Esophagus squamous epithelium (tissue), 5 donors: ENCODE measurements at places on chromosomes 12 and 14. TPM values are rescaled to one million over a fixed set of nuclear protein-coding genes. Genes with fewer than 3 reads are reported as not detected.
A peak's percentile ranks its signal among the peaks of the same experiment; 100 is the strongest.

Gene RFX4
- total RNA-seq: not detected

Gene AKAP6
- 5.0 TPM for total RNA-seq

DNA sequence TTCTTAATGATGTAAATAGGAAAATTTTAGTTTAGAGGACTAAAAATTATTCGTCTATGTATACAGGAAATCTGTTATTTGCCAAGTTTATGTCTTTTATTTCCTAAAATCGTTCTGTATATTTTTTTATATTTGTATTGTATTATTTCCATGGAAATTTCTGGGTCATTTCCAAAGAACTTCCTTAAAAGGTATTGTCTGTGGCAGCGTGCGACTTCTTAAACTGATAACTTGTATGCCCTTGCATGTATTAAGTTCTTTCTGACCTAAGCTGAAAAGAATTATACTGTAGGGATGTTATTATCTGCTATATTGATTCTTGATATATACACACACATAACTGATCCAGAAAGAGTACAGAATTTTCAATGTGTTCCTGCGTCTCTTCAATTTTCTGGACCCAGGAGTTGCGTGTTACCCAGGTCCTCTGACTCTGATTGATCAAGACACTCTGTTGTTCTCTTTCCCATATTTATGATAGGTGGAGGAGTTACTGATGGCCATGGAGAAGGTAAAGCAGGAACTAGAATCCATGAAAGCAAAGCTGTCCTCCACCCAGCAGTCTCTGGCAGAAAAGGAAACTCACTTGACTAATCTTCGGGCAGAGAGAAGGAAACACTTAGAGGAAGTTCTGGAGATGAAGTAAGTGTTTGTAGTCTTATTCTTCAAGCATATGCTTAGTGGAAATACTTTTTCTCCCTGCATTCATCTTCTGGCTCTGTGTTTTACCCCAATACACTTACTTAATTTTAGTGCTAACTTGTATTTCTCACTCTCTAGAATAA lies 298.5 kb downstream of the ERC1 start:
- H3K36me3 ChIP-seq: no peaks in the 10 kb centered on the region
- peak overlapping the region; percentile 38 for H3K27ac ChIP-seq
- no peaks in the 10 kb centered on the region for H3K27me3 ChIP-seq
- peaks cover 29% of the 10 kb centered on the region for H3K4me1 ChIP-seq
- no peak overlapping the region for H3K4me3 ChIP-seq

DNA sequence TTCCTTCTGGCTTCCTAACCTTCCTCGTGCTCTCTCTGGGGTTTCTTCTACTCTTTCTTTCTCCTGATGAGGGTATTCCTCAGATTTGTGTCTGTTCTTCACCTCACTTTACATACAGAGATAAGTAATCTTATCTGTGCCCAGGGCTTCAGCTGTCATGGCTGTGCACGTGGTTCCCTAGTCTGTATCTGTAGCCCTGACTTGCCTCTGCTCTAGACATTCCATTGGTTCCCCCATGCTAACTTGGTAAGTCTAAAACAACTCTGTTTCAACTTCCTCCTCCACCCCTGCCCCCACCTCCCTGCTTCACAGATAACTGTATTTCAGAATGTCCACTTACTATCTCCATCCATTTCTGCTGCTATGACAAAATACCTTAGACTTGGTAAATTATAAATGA lies 10.8 kb downstream of the DIP2B start:
- H3K27me3 ChIP-seq: no peaks in the 10 kb centered on the region
- H3K27ac ChIP-seq: peak overlapping the region; percentile 7
- DNase-seq: no peak
- H3K36me3 ChIP-seq: no peaks in the 10 kb centered on the region

DNA sequence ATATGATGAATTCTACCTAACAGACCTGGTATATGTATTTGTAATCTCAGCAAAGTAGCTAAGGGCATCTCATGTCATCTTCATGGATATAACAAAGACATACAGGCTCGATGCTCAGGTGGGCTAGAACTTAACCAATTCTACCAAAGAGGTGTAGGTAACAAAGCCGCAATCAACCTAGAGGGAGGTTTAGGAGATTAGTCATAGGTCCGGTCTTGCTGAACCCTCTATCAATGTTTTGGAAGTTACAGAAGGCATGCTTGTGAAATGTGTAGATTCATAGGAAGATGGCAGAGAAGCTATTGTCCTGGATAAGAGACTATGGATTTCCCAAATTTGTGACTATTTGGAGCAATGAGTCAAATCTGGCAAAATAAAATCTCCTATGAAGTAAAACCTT lies 42.6 kb upstream of the SYCP3 start:
- DNase-seq: no peak
- H3K36me3 ChIP-seq: peaks cover 85% of the 10 kb centered on the region
- no peaks in the 10 kb centered on the region for H3K27me3 ChIP-seq
- no peak overlapping the region for H3K4me3 ChIP-seq
- H3K27ac ChIP-seq: no peak overlapping the region

Gene MYO1H
- 0.48 TPM for total RNA-seq

DNA sequence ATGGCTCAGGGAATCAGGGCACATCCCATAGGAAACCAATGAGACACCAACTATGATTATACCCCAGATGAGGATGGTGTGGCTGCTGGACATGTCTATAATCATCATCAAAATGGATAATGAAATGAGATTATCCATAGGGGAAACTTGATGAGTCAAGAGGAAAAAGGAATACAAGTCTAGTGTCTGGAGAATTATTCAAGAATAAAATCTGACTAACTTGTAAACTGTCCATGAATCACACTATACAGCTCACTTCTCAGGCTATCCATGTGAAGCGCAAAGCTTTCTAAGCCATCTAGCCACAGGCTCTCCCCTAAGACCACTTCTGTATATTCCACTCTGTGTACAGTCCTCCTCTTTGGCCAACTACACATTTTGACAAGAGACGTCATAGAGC lies 52.5 kb downstream of the DUSP16 start:
- no peaks in the 10 kb centered on the region for H3K36me3 ChIP-seq
- no peak overlapping the region for H3K27ac ChIP-seq
- peaks cover 4% of the 10 kb centered on the region for H3K4me1 ChIP-seq
- no peak for DNase-seq
- H3K4me3 ChIP-seq: no peak overlapping the region

GRCh38 chr14:30020271-30020670 lies 92.6 kb upstream of the PRKD1 start:
- no peaks in the 10 kb centered on the region for H3K36me3 ChIP-seq
- H3K4me1 ChIP-seq: no peaks in the 10 kb centered on the region
- H3K27me3 ChIP-seq: no peaks in the 10 kb centered on the region
- H3K27ac ChIP-seq: no peak overlapping the region

GRCh38 chr14:56829151-56829550 lies 18.9 kb upstream of the OTX2 start:
- H3K36me3 ChIP-seq: no peaks in the 10 kb centered on the region
- H3K27me3 ChIP-seq: no peaks in the 10 kb centered on the region

- no peaks in the 10 kb centered on the region for H3K36me3 ChIP-seq
- no peak for DNase-seq
- no peaks in the 10 kb centered on the region for H3K27me3 ChIP-seq
- H3K27ac ChIP-seq: no peak overlapping the region
- no peak overlapping the region for H3K4me3 ChIP-seq
These were observed 7.6 kb downstream of the ASCL4 start for GRCh38 chr12:107782067-107782466.

Gene NID2
- 2.7 TPM for total RNA-seq

GRCh38 chr12:92300777-92301176 lies 155.1 kb upstream of the BTG1 start:
- no peaks in the 10 kb centered on the region for H3K27me3 ChIP-seq
- H3K4me3 ChIP-seq: no peak overlapping the region
- no peak for DNase-seq
- H3K36me3 ChIP-seq: no peaks in the 10 kb centered on the region
- peaks cover 8% of the 10 kb centered on the region for H3K4me1 ChIP-seq

GRCh38 chr14:32427726-32428528 lies 98.8 kb downstream of the AKAP6 start:
- H3K36me3 ChIP-seq: no peaks in the 10 kb centered on the region
- H3K4me1 ChIP-seq: peaks cover 46% of the 10 kb centered on the region
- H3K4me3 ChIP-seq: no peak overlapping the region
- DNase-seq: no peak
- H3K27ac ChIP-seq: peak overlapping the region; percentile 45

GRCh38 chr14:99592933-99593753 lies 10.9 kb downstream of the CCDC85C start:
- H3K4me1 ChIP-seq: peaks cover 70% of the 10 kb centered on the region
- H3K27me3 ChIP-seq: no peaks in the 10 kb centered on the region
- DNase-seq: no peak
- H3K27ac ChIP-seq: no peak overlapping the region
- H3K36me3 ChIP-seq: no peaks in the 10 kb centered on the region

DNA sequence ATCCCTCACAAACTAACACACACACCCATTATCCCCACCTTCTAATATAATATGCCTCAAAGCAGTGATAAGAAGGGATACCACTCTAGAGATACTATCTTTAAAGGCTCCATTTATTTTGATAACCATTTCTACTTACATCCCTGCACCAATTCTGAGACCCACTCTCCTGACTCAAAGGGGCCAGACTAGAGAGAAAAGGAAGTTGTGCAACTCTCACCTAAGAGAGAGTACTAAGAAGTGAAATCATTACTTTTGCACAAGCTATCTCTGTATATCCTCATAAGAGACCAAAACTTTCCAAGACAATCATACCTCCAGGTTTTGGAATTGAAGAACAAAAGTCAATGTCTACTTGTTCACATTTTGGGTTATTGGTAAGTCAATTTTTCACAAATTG lies 45.4 kb upstream of the USP15 start:
- no peak overlapping the region for H3K4me3 ChIP-seq
- no peak overlapping the region for H3K27ac ChIP-seq
- DNase-seq: no peak
- H3K27me3 ChIP-seq: no peaks in the 10 kb centered on the region
- no peaks in the 10 kb centered on the region for H3K36me3 ChIP-seq
- no peaks in the 10 kb centered on the region for H3K4me1 ChIP-seq

Gene TMTC1
- 12.5 TPM for total RNA-seq

Gene WNT1
- total RNA-seq: 0.41 TPM

DNA sequence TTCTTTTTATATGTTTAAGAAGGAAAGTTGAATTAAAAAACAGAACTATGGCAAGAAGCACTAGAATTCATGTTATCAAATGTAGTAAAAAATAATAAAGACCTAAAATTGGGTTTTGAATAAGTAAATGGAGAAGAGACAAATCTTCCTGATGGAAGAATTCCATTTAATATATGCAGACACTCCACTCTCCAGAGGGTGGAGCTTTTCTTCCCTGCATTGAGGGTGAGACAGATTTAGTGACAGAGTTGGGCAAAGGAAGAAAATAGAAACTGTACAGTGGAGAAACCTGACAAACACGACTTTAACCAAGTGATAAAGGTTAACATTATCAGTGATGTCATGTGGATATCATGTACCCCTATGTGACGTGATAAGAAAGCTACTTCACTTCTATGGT lies 217.6 kb downstream of the PRKD1 start:
- DNase-seq: no peak
- H3K4me3 ChIP-seq: no peak overlapping the region
- H3K27ac ChIP-seq: no peak overlapping the region

DNA sequence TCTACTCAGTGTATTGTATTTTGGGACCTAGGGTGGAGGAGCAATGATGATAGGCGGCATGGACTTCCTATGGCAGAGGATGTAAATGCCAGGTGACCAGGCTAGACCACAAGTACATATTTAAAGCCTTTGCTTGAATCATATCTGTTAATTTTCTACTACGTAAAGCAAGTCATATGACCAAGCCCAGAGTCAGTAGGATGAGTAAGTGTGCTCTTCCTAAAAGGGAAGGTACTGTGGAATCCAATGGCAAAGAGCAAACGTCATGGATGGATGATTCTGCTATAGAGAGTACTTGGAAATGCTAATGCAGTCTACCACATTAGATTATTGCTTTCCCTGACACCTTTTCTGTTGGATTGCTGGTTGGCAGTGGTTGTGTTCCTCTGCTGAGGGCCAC lies 16.8 kb downstream of the GPATCH2L start:
- DNase-seq: no peak
- H3K27me3 ChIP-seq: no peaks in the 10 kb centered on the region
- H3K4me1 ChIP-seq: no peaks in the 10 kb centered on the region
- no peak overlapping the region for H3K4me3 ChIP-seq

GRCh38 chr12:65696227-65696626 lies 128.1 kb upstream of the HMGA2 start:
- DNase-seq: no peak
- no peak overlapping the region for H3K27ac ChIP-seq
- H3K36me3 ChIP-seq: no peaks in the 10 kb centered on the region
- H3K4me3 ChIP-seq: no peak overlapping the region

DNA sequence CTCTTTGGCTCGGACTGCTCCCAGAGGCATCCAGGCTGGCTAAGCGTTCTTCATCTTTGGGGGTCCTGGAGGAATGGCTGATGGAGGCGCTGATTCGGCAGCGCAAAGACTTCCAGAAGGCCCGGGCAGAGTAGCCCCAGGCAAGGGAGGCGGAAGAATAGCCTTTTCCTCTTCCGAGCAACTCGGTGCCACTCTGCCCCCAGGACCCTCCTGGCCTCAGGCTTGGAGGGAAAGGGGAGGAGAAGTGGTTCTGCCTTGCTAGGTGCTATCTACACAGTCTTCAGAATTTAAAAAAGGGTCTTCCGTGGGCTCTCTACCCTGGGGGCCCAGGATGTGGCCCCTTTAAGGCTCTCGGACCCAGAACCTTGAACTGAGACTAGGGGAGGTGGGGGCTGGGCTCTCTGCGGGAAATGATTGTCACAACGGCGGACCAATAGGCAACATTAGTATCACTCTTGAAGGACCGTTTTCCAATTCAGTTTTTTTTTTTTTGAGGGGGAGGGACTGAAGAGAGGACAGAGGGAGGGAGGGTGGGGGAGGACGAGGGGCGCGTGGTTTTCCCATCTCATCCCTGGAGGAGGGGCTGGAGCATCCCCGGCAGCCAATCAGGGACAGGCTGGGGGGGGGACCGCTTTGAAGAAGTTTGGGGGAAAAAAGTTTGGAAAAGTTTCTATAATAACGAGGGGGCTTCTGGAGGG lies at the start of gene NFATC4:
Gene NFATC4, plus strand, starts transcription at position 671 of the 698 bp plus-strand sequence. CDS start 157 bp downstream, outside the sequence.
- no peak for DNase-seq
- H3K4me3 ChIP-seq: peak within 1 kb of the TSS; percentile 33

GRCh38 chr14:68628605-68629310 lies 164.1 kb downstream of the ZFP36L1 start:
- H3K4me1 ChIP-seq: peaks cover 70% of the 10 kb centered on the region
- peak overlapping the region; percentile 81 for H3K27ac ChIP-seq
- no peak for DNase-seq
- H3K36me3 ChIP-seq: no peaks in the 10 kb centered on the region
- peak overlapping the region; percentile 22 for H3K4me3 ChIP-seq

Gene ALKBH2
- 11.5 TPM for total RNA-seq

Gene NELL2
- total RNA-seq: 3.0 TPM

Gene RPL10L
- total RNA-seq: not detected

Gene PTPRO
- total RNA-seq: 0.76 TPM

- H3K4me1 ChIP-seq: no peaks in the 10 kb centered on the region
- no peak overlapping the region for H3K4me3 ChIP-seq
- H3K36me3 ChIP-seq: no peaks in the 10 kb centered on the region
- H3K27ac ChIP-seq: no peak overlapping the region
- H3K27me3 ChIP-seq: no peaks in the 10 kb centered on the region
These were observed 46.7 kb downstream of the HSPB8 start for GRCh38 chr12:119225454-119225853.
